ENCODE measurements at places on chromosomes 7 and 10. TPM values are rescaled to one million over a fixed set of nuclear protein-coding genes. Genes with fewer than 3 reads are reported as not detected.

DNA sequence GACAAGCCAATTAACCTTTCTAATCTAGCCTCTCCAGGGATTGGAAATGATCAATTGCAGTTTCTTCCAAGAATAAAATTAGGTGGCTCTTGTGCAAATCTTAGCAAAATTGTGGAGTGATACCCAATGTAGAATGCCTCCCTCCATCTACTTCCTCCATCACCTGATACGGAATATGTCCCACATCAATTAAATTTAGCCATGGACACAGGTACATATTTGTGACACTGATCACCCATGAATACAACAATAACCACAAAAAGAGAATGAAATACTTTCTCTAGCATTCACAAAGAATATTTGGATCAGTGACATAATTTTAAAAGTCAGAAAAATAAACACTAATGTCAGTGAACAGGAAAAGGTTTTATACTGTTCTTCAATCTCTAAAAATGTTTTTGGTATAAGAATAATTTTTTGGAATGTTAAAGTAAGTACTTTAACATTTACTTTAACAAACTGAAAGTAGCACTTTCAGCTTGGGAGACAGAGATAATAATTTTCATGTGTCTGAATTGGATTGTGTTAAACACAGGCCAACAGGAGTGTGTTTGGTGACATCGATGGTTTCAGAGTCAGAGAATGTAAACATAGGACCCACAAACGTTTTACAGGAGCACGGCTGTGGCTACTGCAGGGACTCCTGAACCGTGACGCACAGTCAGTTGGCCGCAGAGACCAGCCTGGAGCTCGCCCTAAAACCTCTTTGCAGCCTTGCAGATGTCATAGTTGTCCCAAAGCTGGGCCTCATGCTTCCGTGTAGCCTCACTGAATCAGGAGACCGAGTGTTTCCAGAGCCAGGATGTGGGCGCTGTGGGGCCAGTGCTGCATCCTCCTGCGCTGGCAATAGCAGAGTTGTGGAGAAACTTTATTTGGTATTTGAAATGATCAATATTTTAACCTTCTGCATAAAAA, 7.2 kb downstream of the RBM20 start:
- peak; percentile 68 for DNase-seq

GRCh38 chr10:58570979-58571378, 58.3 kb downstream of the BICC1 start:
- no peak for DNase-seq

DNA sequence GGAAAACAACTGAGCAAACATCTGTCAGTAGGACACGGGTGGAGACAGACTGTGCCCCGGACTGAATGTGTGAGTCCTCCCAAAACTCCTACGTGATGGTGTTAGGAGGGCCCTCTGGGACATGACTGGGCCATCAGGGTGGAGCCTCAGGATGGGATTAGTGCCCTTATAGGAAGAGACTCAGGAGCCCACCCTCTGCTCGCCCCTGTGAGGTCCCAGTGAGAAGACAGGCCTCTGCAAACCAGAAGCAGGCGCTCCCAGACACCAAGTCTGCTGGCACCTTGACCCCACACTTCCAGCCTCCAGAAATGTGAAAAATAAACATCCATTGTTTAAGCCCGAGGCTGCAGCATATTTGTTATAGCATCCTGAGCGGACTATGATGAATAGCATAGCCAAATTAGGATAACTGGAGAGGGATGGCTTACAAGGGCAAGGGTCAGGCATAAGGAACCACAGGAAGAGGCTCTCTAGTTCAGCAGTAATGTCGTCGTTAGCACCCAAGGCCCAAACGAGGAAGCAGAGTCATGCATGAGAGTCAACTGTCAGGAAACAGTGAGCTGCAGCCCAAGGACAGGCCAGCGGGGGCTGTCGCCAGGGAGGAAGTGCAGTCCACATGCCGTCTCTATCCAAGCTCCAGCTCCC, 50.6 kb downstream of the PTPRN2 start:
- DNase-seq = no peak

GRCh38 chr10:130921461-130921860, 390.1 kb downstream of the TCERG1L start:
- DNase-seq = no peak

Gene TUBB8
- total RNA-seq = not detected

All from activated CD8-positive, alpha-beta T cell treated with anti-CD3 and anti-CD28 coated beads, Interleukin-2, amount 10 ng/mL, durations not matched to agents 7 days and 5 days (primary cell).